Activated CD8-positive, alpha-beta memory T cell treated with anti-CD3 and anti-CD28 coated beads for 1 hour (primary cell): ENCODE measurements at places on chromosomes 1 and 21.

DNA sequence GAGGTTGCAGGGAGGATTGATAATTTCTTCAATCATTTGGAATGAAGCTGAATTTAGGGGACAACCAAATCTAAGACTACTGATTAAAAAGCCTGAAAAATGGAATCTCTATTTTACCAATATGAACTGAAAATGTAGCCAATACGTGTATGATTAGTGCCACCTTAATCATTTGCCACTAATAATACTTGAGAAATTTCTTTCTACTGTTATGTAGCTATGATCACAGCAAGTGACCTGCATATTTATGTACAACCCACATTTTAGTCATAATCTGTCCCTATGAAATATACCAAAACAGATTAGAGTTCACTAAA lies 6.5 kb downstream of the COLGALT2 start:
- no peak for DNase-seq

DNA sequence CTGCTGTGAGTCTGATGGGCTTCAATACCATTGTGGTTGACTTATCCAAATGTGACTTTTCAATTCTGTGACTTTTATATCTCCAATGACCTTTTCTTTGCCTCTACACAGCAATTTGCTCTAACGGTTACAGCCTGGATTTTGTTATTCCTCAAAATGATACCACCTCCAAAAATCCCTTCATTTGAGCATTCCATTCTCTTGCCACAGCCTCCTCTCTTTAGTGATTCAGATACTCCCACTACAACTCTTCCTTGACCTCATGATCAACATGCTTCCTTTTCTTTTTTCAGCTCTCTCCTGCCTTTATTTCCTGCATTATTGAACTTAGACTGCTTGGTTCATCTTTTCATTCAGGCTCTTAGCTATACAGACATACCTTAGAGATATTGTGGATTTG lies 16.6 kb upstream of the IL19 start:
- no peak for DNase-seq

DNA sequence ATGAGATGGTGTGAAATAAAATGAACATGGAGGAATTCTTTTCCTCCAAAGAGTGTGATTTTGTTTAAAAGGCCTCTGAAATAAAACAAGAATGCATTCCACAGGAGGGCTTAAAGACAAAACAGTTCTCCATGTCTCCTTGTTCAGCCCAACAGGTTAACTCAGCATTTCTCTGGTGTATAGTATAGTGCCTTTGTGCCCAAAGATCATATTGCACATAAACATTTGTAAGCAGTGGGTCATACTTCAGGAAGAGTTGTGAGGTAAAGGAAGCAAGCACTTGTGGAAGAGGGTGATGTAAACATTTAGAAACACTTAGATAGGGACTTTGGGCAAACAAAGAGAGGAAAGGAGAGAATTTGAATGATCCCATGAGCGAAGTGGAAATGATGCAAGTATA lies 433.9 kb downstream of the SIPA1L2 start:
- no peak for DNase-seq

GRCh38 chr1:22418933-22419382 lies 32.7 kb upstream of the ZBTB40 start:
- DNase-seq: no peak

GRCh38 chr1:228736844-228737445 lies 1.7 kb downstream of the RHOU start:
- no peak for DNase-seq

DNA sequence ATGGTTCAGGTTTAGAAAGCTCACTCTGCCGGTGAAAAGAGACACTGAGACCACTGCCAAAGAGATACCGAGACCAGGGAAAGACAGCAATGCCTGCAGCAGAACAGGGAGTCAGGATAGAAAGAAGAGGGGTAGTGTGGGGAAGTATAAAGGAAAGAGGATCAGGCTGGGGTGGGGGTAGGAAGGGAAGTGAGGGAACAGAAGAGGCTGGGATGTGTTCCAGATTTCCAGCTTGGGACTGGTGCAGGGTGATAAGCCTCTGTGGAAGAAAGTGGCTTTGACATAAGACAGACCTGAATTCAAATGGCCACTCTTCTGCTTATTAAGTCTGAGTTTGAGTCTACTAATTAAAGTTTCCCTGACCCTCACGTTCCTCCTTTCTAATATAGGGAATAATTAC lies 105.9 kb downstream of the PIK3R3 start:
- no peak for DNase-seq

- DNase-seq: no peak
Measured at GRCh38 chr21:33238565-33239255, 9.0 kb downstream of the IFNAR2 start.

DNA sequence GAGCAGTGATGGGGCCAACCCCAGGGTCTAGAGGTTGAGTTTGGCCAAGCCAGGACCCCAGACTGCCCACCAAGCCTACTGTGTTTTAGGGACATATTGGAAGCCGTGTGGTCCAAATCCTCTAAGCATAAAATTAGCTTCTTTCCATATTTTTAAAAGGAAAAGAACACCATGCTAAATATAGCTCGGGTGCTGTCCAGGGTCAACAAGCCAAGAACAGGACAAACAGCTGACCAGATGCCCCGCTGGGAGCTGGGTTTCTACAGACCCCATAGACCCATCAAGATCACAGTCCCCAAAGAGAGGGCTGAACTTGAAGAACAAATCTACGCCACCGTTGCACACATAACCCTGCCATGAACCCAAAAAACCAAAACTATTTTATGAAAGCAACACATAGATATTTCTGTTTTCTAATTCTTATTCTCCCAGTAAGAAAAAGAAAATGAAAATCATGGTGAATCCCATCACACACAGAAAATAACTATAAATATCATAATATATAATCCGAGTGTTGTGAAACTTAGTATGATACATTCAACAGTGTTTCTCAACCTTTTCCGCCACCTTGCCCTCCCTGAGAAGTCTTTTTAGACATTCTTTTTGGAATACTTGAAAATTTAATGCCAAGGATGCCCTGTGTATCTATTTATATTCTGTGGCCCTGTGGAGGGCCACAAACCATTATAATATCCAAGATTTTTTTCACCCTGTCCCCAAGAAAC lies 36.2 kb upstream of the FHAD1 start:
- no peak for DNase-seq

DNA sequence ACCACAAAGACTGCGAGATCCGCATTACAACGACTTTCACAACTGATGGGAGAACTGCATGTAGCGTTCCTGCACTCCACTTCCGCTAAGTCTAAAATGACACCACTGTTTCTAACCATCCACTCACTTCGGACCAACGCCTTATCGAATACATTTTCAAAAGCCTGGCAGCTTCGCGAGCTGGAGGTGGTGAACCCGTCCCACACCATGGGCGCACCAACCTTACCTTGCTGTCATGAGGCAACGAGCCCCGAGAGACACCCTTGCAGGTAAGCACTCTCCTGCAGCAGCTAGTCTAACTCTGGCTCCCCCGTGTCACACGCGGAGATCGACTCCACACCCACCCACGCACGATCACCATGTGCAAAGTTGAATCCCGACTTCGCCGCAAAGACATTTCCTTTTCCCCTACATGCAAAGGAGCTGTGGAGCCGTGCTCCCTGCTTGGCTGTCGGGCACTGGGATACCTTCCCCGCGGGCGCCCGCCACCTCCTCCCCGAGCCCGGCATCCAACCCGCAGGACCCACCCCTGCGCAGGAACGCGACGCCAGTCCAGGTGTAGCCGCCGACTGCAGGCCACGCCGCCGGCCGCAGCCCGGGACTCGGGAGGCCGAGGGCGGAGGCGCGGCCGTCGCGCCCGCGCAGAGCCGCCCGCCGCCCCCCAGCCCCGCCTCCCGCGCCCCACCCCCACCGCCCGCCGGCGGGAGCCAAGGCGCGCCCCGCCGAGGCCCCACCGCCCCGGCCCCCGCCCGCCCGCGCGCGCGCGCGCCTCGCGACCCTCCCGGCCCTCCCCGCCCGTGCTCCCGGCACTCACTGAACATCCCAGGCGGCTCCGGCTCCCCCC lies 629 bp downstream of the TAF5L start:
- peak; percentile 15 for DNase-seq

GRCh38 chr1:30525971-30526651 lies 197.3 kb downstream of the MATN1 start:
- no peak for DNase-seq

DNA sequence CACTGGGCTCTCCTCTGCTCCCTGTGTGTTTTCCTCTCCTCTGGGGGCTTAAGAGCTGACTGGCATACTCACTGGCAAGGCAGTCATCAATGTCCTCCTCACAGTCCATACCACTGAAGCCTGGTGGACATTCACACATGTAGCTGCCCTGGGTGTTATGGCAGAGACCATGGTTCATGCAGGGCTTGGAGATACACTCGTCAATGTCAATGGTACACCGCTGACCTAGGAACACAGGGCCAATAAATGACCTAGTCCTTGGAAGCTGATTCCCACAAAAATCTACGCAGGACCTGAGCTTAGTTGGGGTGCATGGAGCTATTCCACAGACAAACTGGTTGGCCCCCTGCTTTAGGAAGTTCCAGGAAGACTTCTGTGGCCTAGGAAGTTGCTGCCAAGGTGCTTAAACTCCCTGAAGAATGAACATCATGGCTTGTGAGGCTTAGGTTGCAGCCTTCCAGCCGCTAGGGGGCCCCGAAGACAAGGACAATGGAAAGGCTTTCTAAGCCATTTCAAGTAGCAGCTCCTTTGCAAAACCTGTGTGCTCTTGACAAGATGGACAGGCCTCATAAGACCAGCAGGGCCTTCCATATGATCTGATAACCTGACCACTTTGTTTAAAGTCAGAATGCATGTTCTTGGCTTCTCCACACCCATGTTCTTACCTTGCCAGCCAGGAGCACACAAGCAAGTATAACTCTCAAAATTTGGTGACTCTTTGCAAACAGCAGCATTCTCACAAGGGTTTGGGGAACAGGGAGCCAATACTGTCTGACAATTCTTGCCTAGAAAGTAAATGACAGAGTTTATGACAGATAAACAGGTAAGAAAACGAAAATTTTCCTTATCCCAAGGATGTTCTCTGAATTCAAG lies 52.3 kb upstream of the ADAM30 start:
- peak; percentile 10 for DNase-seq

- DNase-seq: no peak
Measured at GRCh38 chr1:9716404-9717192, 65.1 kb downstream of the PIK3CD start.

- no peak for DNase-seq
Measured at GRCh38 chr1:43977376-43978263, 1.4 kb upstream of the B4GALT2 start.

DNA sequence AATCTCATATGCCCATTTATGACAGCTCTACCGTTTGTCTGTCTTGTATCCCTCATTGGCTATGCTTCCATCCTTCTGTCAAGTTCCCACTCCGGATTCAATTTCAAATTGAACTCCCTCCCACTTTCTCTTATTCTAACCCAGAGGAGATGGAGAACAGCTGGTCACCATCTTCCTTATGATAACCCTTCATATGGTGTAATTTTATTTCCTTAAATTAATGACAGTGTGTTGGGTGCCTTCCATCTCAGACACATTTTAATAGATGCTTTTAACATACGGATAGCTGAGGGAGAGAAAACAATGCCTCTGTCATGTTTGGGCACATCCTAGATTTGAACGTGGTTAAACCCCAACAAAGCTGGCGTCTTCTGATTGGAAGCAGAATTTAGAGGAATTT lies 103.0 kb upstream of the PLXNA2 start:
- DNase-seq: no peak

- no peak for DNase-seq
Measured at GRCh38 chr1:178921499-178921898, 50.6 kb upstream of the ANGPTL1 start.

DNA sequence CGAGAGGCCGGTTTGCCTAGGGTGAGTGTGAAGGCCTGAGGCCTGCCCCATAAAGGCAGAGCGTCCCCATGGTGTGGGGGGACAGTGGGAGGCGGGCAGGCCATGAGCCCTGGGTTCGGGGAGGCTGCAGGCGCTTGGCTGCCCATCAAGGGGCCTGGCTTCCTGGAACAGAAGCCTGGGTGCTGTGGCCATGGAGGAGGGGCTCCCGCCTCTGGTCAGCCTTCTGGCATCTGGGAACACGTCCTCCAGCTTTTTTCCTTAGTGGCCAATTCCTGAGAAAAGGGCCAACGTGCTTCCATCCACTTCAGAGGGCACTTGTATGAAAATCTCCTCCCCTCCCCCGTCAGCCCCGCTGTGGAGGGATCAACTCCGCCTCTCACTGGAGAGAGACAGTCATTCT lies 58.7 kb downstream of the PRDM16 start:
- DNase-seq: no peak

DNA sequence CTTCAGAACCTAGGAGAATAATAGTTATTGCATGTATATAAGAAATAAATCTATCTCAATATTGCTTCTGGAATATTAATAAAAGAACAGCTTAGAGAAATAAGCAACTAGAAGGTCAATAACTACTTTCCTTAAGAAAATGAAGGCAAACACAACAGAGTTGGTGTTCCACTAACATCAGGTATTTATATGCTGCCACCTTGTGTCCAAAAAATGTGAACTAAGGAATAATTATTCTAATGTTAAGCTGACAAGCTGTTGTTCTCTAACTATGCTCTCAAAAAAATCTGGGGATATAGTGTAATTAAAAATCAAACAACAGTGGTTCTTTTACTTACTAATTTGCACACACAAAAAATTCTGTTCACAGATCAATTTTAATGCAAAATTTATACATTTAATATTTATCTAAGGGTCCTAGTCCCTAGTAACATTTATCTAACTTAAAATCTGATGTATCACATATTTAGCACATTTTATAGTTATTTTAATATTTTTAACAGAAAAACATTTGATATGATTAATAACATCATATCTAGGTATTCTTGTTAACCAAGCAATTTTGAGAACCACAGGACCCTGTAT lies 39.6 kb downstream of the UCHL5 start:
- no peak for DNase-seq

- no peak for DNase-seq
Measured at GRCh38 chr1:218939095-218939494, 234.6 kb upstream of the LYPLAL1 start.

DNA sequence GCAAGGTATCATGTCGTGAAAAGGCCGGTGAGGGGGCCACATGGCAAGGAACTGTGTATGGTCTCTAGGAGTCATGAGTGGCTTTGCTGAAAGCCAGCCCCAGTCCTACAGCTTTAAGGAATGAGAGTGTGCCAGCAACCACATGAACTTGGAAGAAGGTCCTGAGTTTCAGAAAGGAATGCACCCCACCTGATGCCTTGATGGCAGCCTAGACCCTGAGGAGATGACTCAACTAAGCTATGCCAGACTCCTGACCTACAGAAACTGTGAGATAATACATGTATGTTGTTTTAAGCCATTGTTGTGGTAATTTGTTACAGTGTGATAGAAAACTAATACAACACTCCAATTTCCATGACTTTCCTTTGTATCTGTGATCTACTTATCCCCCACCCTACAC lies 33.5 kb upstream of the AKT3 start:
- no peak for DNase-seq

DNA sequence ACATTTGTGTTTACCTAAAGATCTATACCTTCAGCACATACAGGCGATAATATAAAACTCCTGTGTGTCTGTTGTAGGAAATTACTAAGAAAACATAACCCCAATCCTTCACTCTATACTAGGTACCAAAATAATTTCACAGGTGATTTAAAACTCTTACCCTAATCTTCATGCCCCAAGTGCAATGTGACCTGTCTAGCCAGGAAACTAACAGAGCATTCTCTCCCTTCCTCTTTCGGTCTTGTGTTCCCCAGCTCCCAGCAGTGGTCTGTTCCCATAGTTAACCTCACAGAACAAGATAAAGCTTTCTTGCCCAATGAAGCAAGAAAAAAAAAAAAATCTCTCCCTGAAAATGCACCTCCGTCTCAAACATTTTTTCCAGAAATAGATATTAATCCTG lies 493.5 kb downstream of the DPYD start:
- DNase-seq: no peak
